Activated CD4-positive, alpha-beta T cell treated with anti-CD3 and anti-CD28 coated beads for 24 hours (primary cell): ENCODE measurements at places on chromosomes 2 and 18.

DNA sequence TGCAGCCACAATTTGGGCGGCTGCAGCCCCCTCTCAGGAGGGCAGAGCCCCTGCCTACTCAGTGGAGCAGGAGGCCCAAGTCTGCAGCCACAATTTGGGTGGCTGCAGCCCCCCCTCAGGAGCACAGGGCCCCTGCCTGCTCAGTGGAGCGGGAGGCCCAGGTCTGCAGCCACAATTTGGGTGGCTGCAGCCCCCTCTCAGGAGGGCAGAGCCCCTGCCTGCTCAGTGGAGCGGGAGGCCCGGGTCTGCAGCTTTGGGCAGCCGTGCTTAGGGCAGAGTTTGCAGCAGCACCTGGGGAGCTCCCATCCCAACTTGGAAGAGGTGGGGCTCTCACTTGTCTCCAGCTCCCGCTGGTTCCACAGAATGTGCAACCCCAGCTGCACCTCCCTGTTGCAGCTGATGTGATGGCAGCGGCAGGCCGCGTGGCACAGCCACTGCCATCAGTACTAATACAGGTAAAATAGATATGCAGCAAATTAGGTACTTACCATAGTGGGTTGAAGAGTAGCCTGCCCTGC is 99.4 kb downstream of the TWIST2 start:
- DNase-seq: no peak

DNA sequence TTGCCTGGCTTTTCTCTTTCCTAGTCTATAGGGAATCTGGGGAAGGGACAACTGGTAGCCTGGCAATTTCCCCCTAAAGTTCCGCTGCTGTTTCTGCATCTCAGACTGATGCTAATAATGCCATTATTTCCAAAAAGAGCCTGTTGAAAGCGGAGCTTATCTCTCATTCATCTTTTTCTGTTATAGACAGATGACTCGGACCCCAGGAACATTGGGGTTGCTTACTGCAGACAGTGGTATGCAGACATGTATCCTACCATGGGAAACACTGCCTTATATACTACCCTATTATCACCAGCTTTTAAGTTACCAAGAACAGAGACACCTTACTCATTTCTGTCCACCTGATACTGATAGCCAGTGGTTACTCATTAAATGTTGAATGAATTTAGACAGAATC is 15.3 kb downstream of the ETAA1 start:
- no peak for DNase-seq

DNA sequence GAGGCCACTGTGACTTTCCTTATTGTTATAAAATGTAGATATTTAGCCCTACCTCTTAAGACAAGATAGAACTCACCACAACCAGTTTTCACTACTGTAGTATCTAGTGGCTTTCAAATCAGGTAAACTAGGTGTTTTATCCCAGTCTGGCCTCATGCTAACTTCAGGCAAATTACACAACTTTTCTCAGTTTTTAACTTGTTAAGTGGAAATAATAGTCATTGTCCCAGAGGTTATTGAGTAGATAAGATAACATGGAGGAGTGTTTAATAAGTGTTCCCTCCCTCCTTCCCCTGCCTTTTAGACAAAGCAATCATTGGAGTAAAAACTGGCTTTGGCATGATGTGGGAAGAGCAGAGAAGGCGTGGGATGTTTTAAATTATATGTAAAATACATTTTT is 27.3 kb downstream of the ANXA4 start:
- DNase-seq: no peak

GRCh38 chr2:20516646-20517341 is 69.9 kb downstream of the RHOB start:
- no peak for DNase-seq

GRCh38 chr2:25838152-25838756 is 40.0 kb downstream of the ASXL2 start:
- no peak for DNase-seq

DNA sequence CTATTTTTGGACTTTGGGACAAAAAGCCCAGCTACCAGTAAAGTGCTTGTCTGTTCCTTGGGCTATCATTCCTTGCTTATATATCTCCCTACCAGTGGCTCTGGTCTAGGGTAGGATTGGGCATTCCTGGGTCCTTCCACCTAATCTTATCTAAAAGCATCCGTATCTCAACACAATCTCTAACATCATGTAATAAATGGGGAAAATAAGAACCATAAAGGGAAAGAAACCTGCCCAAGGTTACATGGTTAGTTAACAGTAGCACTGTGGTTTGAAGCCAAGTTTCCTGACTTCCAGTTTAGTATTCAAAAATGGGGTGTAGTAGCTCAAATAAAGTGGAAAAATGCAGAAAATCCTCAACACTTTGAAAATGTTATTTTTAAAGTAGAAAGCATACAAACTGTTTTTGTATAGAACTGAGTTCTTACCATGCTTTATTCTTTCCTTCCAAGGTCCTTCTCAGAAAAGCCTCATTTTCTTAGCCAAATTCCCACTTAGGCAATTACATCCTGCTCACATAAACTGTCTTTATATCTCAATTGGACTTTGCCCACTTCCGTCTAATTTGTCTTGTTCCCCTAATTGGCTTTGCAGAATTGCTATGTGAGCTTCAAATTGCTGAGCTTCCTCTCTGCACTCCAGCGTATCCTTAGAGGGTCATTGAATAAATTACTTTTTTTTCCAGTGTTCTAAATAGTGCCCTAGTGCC is 273.1 kb upstream of the UBE2E3 start:
- DNase-seq: no peak

GRCh38 chr2:151262629-151263028 is 966 bp upstream of the RBM43 start:
- no peak for DNase-seq

- DNase-seq: no peak
These were observed 1.9 kb downstream of the DNMT3A start for GRCh38 chr2:25339791-25340180.

DNA sequence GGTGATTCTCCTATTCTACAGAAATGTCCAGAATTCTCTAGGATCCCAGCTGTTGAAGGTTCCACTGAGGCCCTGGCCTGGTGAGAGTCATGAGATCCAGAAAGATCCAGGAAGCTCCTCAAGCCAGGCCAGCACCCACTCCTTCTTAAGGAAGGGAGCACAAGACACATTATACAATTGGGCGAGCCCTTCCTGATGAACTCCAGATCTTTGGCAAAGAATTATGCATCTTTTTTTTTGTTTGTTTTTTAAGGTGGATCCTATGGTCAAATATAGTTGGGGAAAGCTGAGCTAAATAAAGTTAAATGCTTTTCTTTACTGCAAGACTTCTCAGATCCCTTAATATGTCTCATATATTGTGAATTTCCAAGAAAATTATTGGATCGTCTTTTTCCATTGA is 37.0 kb upstream of the LOXHD1 start:
- DNase-seq: no peak

DNA sequence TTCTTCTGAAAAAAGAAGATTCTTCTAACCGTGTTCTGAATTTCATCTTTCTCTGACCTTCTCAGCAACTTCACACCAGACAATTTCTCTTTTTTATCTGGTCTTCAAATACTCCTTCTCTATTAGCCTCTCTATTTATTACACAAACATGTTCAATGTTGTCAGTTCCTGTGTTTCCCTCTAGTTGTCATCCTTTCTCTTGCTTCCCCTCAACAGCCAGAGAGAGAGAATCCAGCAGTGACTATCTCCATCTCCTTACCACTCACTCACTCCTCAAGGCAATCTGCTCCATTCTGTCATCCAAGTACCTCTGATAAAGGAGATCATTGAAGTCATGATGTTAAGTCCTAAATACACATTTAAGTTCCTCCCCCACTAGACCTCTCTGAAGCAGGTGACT is 491.9 kb upstream of the CHAC2 start:
- no peak for DNase-seq

DNA sequence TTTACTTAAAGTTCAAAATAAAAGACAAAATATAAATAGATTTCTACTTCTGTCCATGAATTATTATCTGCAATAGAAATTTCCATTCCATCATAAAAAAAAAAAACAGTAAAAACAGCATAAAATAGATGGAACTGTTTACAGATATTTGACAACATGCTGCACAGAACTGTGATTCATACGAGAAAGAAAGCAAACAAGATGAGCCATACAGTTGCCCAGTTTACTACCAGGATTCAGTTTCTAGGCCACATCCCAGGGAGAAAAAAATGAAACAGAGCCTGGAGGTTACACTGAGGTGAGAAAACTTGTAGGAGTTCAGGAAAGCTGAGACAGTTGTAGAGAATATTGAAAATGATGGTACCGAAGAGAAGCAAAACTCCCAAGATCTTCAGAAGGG is 1426.9 kb upstream of the ACVR2A start:
- no peak for DNase-seq

- no peak for DNase-seq
These were observed 376.5 kb upstream of the KLHL29 start for GRCh38 chr2:23008440-23008839.

GRCh38 chr18:74682991-74683297 is 85.3 kb downstream of the ZNF407 start:
- no peak for DNase-seq

- DNase-seq: no peak
These were observed 16.2 kb upstream of the FAM237A start for GRCh38 chr2:206626108-206626507.

DNA sequence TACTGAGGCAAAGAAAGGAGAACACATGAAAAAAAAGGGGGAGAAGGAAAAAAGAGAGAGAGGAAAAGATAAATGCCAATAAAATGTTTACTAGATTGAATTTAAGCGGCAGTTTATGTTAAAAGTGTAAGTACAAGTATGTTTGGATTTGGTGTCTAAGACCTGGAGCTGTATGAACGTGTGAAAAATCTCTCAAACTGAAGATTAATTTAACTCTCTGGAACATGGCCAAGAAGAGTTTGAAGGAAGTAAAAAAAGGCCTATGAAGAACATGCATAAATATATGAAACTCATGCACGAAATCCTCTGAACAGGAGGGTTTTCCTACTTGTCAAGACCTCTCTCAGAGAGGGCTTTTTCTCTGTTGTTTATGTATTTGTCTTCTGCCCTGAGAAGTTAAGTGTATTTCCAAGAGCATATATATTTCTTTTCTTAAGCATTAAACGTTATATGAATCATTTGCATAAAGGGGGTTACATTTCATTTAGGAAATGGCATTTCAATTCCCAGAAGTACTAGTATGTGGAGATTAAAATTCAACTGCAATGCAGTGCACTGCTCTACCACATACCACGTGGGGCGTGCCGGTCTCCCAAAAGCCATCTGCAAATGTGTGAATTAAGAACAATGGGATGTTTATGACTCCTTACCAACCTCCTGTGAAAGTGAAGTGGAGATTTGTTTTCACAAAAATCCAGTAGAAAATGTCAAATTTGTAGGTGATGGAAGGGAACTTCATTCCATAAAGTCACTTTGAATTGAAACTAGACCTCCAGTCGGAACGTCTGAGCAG is 281.1 kb upstream of the TRIB2 start:
- no peak for DNase-seq

DNA sequence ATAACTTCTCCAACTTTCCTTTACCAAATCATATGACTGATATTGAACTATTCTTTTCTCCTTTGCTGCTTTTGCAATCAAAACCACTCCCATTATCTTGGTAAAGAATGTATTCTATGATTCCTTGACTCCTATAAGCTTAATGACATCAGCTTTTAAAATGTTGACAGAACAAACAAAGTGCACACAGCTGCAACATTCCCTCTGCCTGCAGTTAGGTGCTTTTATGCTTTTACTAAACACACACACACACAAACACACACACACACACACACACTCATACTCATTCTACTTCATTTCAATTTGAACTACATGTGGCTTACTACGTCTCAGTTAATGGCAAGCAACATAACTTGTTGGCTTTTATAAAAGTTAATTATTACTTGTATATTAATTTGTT is 946.6 kb downstream of the DPP10 start:
- DNase-seq: no peak
